Stimulated activated CD4-positive, alpha-beta T cell treated with anti-CD3 and anti-CD28 coated beads, Interleukin-1b, Interleukin-23, amount 100 ng/mL, for 1 hour (primary cell): ENCODE measurements at places on chromosomes 2 and 18.

GRCh38 chr2:8652774-8653426 is 29.0 kb upstream of the ID2 start:
- DNase-seq: no peak

DNA sequence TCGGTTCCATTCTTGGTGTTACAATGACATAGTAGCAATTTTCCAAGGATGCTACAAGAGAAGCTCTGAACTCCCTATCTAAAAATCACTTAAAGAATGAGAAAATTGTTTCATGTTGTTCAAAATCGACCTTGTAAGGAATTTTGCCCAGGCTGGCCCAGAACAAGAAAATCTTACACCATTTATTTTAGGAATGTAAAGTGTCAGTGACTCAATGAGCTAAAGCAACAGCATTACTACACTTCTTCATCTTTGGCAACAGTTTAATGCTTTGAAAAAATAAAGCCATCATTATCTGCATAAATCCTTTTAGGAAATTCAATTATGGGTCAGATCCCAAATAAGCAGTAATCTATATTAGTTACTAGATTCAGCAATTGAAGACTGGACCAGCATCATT is 38.6 kb downstream of the SLC25A12 start:
- DNase-seq: no peak

- no peak for DNase-seq
These were observed 124.5 kb upstream of the CCDC150 start for GRCh38 chr2:196515051-196515450.

DNA sequence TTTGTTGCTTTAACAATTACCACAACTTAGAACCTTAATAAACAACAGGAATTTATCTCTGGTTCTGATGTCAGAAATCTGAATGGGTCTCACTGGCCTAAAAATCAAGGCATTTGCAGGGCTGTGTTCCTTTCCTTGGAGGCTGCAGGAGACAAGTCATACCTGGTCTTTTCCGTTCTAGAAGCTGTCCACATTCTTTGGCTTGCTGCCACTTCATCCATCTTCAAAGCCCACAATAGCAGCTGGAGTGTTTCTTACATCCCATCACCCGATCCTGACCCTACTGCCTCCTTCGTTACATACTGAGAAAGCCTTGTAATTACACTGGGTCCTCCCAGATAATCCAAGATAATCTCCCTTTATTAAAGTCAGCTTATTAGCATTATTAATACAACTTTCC is 18.1 kb downstream of the NETO1 start:
- no peak for DNase-seq

DNA sequence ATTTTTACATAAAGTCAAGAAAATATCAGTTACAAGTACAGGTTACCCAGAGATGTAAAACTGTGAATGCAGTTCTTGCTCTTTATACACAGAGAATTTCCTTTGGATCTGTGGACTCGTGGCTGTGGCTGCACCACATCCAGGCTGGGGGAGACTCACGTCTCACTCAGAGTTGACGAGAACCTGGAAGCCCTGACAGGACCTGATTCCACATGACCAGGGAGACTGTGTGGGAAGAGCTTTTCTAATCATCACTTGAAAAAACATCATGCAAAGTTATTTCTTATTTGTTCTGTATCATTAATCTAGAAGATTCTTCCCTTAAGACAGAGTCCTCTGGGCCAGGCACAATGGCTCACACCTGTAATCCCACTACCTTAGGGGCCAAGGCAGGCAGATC is 1159.0 kb downstream of the RPIA start:
- no peak for DNase-seq

DNA sequence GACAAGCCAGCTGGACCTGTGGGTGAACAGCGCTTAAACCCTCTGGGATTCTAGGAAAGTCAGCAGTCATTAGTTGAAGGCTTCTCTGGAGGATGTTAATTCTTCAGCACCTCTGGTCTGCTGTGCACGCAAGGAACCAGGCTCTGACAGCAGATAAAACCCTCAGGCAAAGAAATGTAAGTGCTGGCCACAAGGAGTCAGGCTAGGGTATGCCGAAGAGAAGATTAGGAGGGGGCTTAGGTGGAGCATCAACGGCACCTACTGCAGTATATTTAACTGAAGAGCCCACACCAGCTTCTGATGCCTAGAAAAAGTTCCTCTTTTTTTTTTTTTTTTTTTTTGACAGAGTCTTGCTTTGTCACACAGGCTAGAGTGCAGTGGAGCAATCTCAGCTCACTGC is 304.2 kb upstream of the MC4R start:
- no peak for DNase-seq

DNA sequence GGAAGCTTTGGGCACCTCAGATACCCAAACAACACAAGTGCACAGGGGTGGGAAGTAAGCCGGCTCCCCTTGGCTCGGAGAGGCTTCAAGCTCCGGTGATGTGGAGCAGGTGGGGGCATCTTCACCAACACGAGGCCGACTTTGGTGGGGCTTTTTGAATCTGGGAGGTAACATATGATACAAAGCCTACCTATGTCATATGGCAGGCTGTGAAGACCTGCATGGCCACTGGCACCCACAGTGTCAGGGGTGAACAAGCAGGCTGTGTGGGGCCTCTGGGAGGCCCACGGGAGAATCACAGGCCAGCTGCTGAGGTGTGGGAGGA is 109.0 kb downstream of the EIPR1 start:
- no peak for DNase-seq

- DNase-seq: peak; percentile 34
These were observed 123.9 kb upstream of the CD302 start for GRCh38 chr2:159921752-159922404.

- DNase-seq: no peak
These were observed 11.3 kb upstream of the CDH19 start for GRCh38 chr18:66615176-66615575.

DNA sequence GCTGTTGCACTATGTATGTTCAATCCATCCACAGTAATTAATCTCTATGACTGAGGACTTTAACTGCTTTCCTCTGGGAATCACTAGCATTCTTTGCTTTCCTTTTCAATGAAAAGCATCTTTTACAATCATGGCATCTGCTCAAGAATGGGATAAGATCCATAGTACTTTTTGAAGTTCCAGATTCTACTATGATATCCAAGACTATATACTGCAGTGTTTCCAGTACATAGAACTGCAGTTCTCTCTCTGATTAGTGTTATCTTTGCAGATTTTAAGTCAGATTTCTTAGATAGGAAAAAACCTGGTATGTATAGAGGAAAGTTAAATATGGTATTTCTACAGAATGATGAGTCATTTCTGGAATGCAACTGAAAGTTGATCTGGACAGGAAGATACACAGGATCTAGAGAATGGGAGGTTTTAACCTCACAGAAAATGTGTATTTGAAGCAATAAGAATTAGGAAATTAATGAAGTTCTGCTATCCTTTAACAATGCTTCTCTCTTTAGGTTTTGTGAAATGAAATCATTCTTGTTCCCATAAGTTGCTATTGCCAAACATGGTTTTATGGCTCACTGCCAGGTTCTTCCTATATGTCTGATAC is 670.7 kb downstream of the ERBB4 start:
- DNase-seq: no peak

DNA sequence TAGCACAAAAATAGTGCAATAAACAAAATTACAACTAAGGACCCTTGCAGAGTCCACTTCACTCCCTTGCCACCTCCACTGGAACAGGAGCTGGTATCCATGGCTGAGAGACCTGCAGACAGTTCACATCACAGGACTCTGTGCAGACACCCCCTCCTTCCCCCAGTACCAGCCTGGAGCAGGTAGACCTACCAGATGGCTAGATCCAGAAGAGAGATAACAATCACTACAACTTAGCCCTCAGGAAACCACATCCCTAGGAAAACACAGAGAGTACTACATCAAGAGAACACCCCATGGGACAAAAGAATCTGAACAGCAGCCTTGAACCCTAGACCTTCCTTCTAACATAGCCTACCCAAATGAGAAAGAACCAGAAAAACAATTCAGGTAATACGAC is 49.8 kb downstream of the FBXO15 start:
- no peak for DNase-seq

DNA sequence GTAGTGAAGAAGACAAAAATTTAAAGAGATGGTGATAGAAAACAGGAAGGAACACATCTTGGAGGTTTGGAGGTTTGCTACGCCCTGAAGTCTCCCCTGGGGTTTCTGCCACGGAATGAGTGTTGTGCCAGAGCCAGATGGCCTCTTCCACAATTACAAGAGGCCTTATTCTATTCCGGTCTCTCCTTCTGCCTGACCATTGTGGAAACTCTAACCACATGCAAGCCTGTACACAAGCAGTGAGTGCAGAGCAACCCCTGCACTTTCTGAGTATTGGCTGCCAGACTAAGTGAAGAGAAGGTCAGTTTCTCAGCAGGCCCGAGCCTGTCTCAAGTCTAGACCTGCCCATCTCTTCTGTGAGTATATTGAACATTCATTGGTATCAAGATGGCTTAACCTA is 22.7 kb upstream of the MYO1B start:
- no peak for DNase-seq

- no peak for DNase-seq
These were observed 640.7 kb upstream of the CRIM1 start for GRCh38 chr2:35714883-35715282.

DNA sequence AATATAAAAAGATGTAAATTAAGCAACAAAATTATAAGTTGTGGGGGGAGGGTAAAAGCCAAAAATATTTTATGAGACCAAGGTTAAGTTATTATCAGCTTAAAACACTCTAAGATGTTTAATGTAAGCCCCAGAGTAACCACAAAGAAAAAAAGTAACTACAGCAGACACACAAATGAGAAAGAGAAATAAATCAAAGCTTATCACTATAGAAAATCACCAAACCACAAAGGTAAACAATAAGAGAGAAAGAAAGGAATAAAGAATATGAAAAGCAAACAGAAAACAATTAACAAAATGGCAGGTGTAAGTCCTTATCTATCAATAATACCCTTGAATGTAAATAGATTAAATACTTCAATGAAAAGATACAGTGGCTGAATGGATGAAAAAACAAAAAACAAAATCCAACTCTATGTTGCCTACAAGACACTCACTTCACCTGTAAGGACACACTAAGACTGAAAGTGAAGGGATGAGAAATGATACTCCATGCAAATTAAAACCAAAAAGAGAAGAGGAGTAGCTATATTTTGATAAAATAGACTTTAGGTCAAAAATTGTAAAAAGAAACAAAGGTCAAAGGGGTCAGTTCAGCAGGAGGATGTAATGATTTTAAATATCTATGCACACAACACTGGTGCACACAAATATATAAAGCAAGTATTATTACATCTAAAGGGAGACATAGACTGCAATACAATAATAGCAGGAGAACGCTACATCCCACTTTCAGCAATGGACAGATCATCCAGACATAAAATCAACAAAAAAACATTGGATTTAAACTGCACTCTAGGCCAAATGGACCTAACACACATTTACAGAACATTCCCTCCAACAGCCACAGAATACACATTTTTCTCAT is 80.7 kb downstream of the PTPN2 start:
- DNase-seq: no peak

GRCh38 chr2:26477126-26477910 is 606 bp downstream of the OTOF start:
- DNase-seq: no peak

GRCh38 chr2:144825331-144826020 is 305.6 kb upstream of the ZEB2 start:
- DNase-seq: no peak

- DNase-seq: peak; percentile 47
These were observed at the start of gene SLC1A4 for GRCh38 chr2:64989126-64989981. TSS of gene SLC1A4 (plus strand) at chr2:64989399. CDS start at chr2:64989644, 245 bp downstream.

DNA sequence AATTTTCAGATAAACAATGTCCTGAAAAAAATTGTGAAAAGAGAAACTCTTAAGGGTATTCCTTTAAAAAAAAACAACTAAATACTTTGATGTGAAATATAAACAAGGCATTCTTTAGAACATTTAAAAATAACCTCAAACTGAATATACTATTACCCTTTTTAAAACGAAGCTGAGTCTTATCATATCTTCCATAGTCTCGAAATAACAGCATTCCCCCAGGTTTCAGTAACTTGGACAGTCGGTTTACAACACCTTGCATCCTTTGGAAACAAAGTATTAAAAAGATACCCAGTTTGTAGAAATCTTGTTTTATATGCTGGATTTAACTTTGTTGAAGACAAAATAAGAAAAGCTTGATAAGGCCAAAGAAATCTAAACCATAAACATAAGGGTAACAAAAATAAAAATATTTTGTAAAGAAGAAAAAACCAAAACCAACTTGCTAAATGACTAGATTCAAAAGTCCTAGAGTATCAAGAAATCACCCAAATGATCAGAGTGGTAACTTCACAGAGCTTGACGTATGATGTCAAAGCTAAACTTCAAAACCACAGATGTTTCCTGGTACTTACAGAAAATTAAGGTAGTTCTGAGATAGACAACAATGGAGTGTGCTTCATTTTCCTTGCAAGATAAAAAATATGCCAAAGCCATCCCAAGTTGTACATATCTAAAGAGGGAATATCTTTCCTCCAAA is 107.8 kb downstream of the METTL8 start:
- DNase-seq: no peak

- no peak for DNase-seq
These were observed 23.4 kb downstream of the APCDD1 start for GRCh38 chr18:10477863-10478260.

GRCh38 chr2:919672-920071 is 31.0 kb upstream of the SNTG2 start:
- no peak for DNase-seq

- DNase-seq: no peak
These were observed 78.1 kb downstream of the RTTN start for GRCh38 chr18:70127359-70127758.

DNA sequence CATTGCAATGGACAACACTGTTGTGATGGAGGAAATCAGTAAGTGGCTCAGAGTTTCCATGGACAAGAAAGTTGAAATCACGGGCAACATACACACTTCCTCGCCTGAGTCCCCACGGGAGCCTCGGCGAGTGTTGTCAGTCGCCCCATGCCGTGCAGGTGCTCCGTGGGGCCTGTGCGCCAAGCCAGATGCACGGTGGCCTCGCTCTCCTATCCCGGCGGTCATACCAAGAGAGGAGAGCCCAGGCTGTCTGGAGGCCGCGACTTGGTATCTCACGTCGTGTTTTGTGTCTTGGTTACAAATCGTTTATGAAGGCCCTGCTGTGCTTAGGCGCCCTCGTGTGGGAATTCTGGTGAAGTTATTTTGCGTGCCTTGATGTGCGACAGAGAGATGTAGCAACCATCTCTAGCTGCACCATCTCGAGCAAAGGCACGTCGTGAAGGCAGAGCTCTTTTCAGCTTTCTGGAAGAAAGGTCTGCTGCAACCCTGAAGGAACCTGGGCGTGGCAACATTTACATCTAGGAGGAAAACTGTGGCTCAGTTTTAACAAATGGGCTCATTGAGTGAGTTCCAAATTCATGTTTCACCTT is 21.8 kb downstream of the ATG4B start:
- DNase-seq: no peak

- no peak for DNase-seq
These were observed 569 bp downstream of the TMX3 start for GRCh38 chr18:68714366-68714711.

- no peak for DNase-seq
These were observed 62.3 kb upstream of the MCFD2 start for GRCh38 chr2:46977899-46978298.
